Activated CD8-positive, alpha-beta T cell treated with anti-CD3 and anti-CD28 coated beads, Interleukin-2, amount 10 ng/mL, durations not matched to agents 7 days and 5 days (primary cell): ENCODE measurements at places on chromosomes 12 and 14. TPM values are rescaled to one million over a fixed set of nuclear protein-coding genes. Genes with fewer than 3 reads are reported as not detected.

The FBLN5 gene
- 1.6 TPM for total RNA-seq

The IL22 gene
- not detected for total RNA-seq

The SYNDIG1L gene
- total RNA-seq: not detected

The DENND5B gene
- total RNA-seq: 0.08 TPM

The KANSL2 gene
- total RNA-seq: 54.3 TPM

The FAM181A gene
- not detected for total RNA-seq

The MSI1 gene
- total RNA-seq: not detected

The PACS2 gene
- total RNA-seq: 32.9 TPM

The ASB2 gene
- 15.8 TPM for total RNA-seq

The KIF26A gene
- total RNA-seq: 0.26 TPM
